Activated T-helper 1 cell treated with anti-CD3 and anti-CD28 coated beads, Interleukin-12 subunit alpha, Interleukin-12 subunit beta, Interleukin-2, Interleukin-4 antibody, amounts not matched to agents 30 ng/mL and 10 ng/mL and 1 ng/mL, durations not matched to agents 14 hours and 24 hours and 36 hours (primary cell): ENCODE measurements at places on chromosomes 2 and 18. TPM values are rescaled to one million over a fixed set of nuclear protein-coding genes. Genes with fewer than 3 reads are reported as not detected.

- peaks cover 2% of the 10 kb centered on the region for H3K27me3 ChIP-seq
- no peaks in the 10 kb centered on the region for H3K4me1 ChIP-seq
- H3K27ac ChIP-seq = no peak overlapping the region
- H3K4me3 ChIP-seq = no peak overlapping the region
- DNase-seq = no peak
Observed at GRCh38 chr2:128388499-128388941, 69.9 kb upstream of the HS6ST1 start.

The GPR45 gene
- not detected in 2 replicates for total RNA-seq

The ATP6V1B1 gene
- total RNA-seq = not detected in 2 replicates

DNA sequence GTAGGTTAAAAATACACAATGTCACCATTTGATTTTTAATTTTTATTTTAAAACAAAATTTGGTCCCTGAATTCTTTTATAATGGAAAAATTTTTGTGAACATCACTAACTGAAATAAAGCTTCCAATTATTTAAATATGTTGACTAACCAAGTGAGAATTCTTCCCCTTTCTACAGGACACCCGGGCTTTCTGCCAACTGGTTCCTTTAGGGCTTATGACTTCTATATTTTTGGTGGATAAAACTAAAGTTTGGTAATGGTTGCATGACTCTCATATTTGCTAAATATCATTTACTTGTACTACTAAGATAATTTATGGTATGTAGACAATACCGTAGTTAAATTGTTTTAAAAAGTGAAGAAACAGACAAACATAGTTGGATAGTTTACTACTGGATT is 291.0 kb upstream of the DOK6 start:
- H3K4me1 ChIP-seq = no peaks in the 10 kb centered on the region
- H3K36me3 ChIP-seq = no peaks in the 10 kb centered on the region
- H3K27ac ChIP-seq = no peak overlapping the region
- no peaks in the 10 kb centered on the region for H3K27me3 ChIP-seq

GRCh38 chr18:75121266-75121665 is 87.7 kb downstream of the PTGR3 start:
- H3K27ac ChIP-seq = no peak overlapping the region
- H3K4me1 ChIP-seq = peaks cover 4% of the 10 kb centered on the region
- H3K27me3 ChIP-seq = no peaks in the 10 kb centered on the region
- DNase-seq = no peak

GRCh38 chr2:30800159-30800558 is 7.1 kb downstream of the CAPN13 start:
- no peak overlapping the region for H3K27ac ChIP-seq
- H3K4me3 ChIP-seq = no peak overlapping the region
- no peaks in the 10 kb centered on the region for H3K36me3 ChIP-seq
- DNase-seq = no peak

GRCh38 chr18:9092665-9093064 is 9.8 kb upstream of the NDUFV2 start:
- no peaks in the 10 kb centered on the region for H3K27me3 ChIP-seq
- no peak for DNase-seq
- H3K27ac ChIP-seq = peak overlapping the region; percentile 99
- H3K36me3 ChIP-seq = peaks cover 23% of the 10 kb centered on the region

GRCh38 chr2:44740678-44741077 is 200.8 kb upstream of the SIX3 start:
- no peak overlapping the region for H3K4me3 ChIP-seq
- H3K4me1 ChIP-seq = no peaks in the 10 kb centered on the region
- H3K36me3 ChIP-seq = no peaks in the 10 kb centered on the region
- no peak overlapping the region for H3K27ac ChIP-seq
- no peaks in the 10 kb centered on the region for H3K27me3 ChIP-seq

- H3K4me3 ChIP-seq = peak overlapping the region; percentile 68
- no peaks in the 10 kb centered on the region for H3K27me3 ChIP-seq
- peaks cover 16% of the 10 kb centered on the region for H3K36me3 ChIP-seq
- H3K27ac ChIP-seq = peak overlapping the region; percentile 99
- DNase-seq = no peak
Observed at GRCh38 chr2:234308073-234308812, 188.6 kb downstream of the ARL4C start.

DNA sequence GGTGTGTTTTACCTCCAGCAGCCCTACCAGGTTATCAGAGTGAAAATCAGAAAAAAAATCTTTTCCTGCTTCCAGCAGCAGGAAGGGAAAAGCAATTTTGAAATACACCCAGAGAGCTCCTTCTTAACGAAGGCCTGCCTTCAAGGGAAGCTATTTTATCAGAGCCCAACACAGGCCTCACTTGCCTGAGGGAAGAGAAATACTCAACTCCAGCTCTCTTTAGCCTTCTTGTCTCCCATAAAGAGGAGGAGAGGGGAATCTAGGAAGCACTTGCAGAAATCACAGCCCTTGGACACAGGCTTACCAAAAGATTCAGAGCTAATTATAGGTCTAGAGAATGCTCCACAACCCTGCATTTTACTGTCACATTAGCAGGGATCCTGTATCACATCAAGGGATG is 896.1 kb upstream of the CNTNAP5 start:
- DNase-seq = no peak
- no peaks in the 10 kb centered on the region for H3K4me1 ChIP-seq
- no peaks in the 10 kb centered on the region for H3K36me3 ChIP-seq
- no peak overlapping the region for H3K27ac ChIP-seq
- H3K27me3 ChIP-seq = no peaks in the 10 kb centered on the region

DNA sequence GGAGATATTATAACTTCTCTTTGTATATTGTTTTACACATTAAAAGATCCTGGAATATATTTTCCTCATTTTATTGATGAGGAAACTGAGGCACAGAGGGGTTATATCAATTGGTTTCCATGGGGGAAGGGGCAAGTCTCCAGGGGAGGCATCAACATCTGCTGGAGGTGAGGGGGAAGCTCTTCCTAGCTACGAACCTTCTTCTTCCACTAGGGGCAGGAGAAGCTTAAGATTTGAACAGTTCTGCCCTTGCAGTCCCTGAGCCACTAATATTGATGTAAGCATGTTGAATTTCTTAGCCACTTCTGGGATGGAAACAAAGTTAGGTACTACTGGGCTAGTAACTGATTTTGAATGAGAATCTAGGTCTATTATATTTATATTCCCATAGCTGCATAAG is 140.1 kb upstream of the AQP4 start:
- no peak for DNase-seq
- no peaks in the 10 kb centered on the region for H3K4me1 ChIP-seq
- no peaks in the 10 kb centered on the region for H3K36me3 ChIP-seq
- no peak overlapping the region for H3K27ac ChIP-seq
- H3K4me3 ChIP-seq = no peak overlapping the region

GRCh38 chr18:46278481-46279465 is 174.6 kb downstream of the HAUS1 start:
- H3K4me1 ChIP-seq = peaks cover 18% of the 10 kb centered on the region
- H3K36me3 ChIP-seq = peaks cover 2% of the 10 kb centered on the region
- no peak overlapping the region for H3K27ac ChIP-seq
- no peaks in the 10 kb centered on the region for H3K27me3 ChIP-seq

GRCh38 chr2:85861180-85861579 is 27.6 kb downstream of the ST3GAL5 start:
- peaks cover 38% of the 10 kb centered on the region for H3K36me3 ChIP-seq
- no peak for DNase-seq

The OR6B2 gene
- not detected in 2 replicates for total RNA-seq

The ATP5F1A gene
- total RNA-seq = 412 and 420 TPM in 2 replicates

DNA sequence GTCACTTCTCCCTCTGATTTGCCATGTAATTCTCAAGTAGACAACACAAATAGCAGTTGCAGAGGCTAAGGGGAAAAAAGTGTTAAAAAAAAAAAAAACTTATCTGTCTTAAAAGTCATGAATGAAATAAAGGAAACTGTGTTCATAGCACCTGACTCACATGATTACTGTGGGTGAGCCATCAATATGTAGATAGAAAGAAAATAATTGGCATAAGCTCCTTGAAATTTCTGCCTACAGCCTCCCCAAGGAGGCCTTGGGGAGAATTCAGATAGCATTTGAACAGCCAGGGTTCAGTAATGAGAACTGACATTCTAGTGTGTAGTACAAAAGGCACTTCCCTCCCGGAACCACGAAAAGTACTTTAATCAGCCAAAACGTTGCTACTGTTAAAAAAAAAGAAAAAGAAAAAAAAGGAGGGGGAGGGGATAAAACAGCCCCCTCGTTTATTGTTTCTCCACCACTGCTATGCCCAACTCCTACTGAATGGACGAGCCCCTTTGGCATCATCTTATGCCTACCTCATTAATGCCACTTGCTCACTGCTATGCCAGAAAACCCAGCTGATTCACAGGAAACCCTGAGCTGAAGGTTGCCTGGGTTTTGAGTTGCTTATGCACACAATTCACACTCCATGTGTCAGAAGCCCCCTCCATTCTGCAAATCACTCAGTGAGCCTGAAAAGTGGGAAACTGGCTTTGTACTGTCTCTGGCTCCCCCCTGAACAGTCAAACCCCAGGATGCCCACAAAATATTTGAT is 65.5 kb upstream of the KLF7 start:
- no peak for DNase-seq
- no peak overlapping the region for H3K4me3 ChIP-seq
- H3K27me3 ChIP-seq = peaks cover 5% of the 10 kb centered on the region
- peaks cover 41% of the 10 kb centered on the region for H3K4me1 ChIP-seq
- H3K36me3 ChIP-seq = peaks cover 5% of the 10 kb centered on the region
